ENCODE measurements at places on chromosomes 11 and 22.

- no peak for DNase-seq
Measured at GRCh38 chr11:60772666-60773065, 12.5 kb upstream of the MS4A10 start.

- no peak for DNase-seq
Measured at GRCh38 chr22:32685512-32685911, 116.0 kb upstream of the TIMP3 start.

GRCh38 chr11:10762185-10762584 lies 11.1 kb downstream of the CTR9 start:
- no peak for DNase-seq

GRCh38 chr22:46895753-46896152 lies 133.3 kb downstream of the TBC1D22A start:
- no peak for DNase-seq

DNA sequence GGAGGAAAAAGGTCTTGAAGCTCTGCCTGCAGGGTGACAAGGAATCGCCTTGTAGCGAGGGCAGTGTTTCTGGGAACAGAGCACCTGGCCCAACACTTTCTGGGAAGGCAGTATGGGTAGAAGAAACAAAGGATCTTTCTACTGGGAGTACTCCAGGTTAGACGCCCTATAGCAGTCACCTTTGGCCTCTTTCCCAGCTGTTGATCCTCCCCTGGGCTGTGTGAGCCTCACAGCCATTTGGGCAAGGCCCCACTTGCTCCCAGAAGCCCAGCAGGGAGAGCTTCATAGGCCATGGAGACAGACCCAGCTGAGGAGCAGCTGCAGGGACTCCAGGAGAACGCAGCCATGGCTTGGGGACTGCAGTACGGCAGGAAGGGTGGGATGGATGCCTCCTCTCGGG lies 1.2 kb downstream of the SLCO2B1 start:
- no peak for DNase-seq
